Activated CD4-positive, alpha-beta T cell treated with anti-CD3 and anti-CD28 coated beads, Interleukin-2, amount 50 U/mL, for 48 hours (primary cell): ENCODE measurements at places on chromosomes 16 and 17.

GRCh38 chr17:3558603-3559269 lies 1.1 kb upstream of the TRPV3 start:
- DNase-seq, result peak; percentile 70

GRCh38 chr16:46612121-46612520 lies 9.1 kb downstream of the SHCBP1 start:
- no peak for DNase-seq

- DNase-seq, result no peak
Measured at GRCh38 chr17:32104158-32104557, 38.1 kb upstream of the RHOT1 start.

DNA sequence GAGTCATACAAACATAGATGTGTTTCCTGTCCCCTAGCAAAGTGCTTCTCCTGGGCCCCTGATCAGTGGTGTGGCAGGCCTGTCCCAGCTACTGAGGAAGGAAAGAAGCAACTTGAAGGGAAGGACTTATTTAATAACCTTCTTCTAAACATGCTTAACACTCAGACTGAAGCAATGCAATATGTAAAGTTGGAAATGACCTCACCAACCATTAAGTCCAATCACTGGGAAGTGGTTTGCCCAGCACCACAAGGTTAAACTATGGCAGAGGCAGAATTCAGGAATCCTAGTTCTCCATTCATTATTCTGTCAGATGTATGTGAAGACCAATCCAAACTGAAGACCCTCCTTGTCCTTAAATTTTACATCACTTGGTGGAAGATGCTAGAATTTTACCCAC lies 39.1 kb downstream of the CENPV start:
- DNase-seq, result no peak

GRCh38 chr16:68297908-68298307 lies 12.8 kb downstream of the SLC7A6OS start:
- no peak for DNase-seq

- DNase-seq, result no peak
Measured at GRCh38 chr17:31249835-31250141, 47.3 kb downstream of the OMG start.

DNA sequence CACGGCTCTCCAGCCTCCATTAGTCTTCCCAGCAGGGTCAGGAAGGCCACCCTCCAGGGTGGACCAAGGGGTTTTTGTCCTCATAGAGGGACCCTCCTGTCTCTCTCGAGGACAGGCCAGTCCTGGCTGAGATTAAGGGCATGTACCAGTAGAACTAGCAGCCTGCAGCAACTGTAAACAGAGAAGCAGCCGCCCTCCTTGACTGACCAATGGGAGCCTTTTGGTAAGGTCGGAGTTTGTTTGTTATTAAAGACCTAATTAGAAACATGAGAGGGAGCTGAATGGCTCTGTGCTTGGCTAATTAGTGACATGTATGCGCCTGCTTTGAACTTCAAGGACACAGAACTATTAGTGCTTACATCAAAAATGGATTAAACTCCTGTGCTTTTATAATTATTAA lies 80.0 kb downstream of the CCDC182 start:
- DNase-seq, result no peak

GRCh38 chr17:33234930-33235685 lies 58.0 kb downstream of the ASIC2 start:
- DNase-seq, result peak; percentile 36

GRCh38 chr17:67359960-67360791 lies 6.2 kb downstream of the PSMD12 start:
- DNase-seq, result peak; percentile 49

GRCh38 chr16:89552913-89553312 lies 7.6 kb upstream of the RPL13 start:
- DNase-seq, result no peak

GRCh38 chr17:33109336-33110072 lies 117.9 kb downstream of the SPACA3 start:
- no peak for DNase-seq

DNA sequence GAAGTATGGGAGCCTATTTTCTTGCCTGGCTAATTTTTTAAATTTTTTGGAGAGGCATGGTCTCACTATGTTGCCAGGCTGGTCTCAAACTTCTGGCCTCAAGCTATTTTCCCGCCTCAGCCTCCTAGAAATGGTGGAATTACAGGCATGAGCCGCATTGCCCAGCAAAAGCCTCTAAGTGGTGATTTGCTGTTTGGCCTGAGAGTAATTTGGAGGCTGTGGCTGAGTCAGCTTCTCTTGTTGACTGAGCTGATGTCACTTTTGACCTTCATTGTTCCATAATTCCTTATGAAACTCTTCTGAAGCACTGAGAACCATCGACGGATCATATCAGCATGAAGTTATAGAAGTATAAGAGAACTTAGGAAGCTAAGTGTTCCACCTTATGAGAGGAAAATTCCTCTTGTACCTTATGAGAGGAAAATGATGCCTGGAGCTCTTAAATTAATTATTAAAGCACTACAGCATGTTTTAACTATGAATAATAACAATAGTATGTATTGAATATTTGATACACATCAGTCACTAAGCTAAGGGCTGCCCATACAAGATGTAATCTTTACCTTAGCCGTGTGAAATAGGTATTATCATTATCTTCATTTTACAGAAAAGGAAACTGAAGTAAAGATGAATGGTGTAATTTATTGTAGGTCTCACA lies 220.8 kb upstream of the MON1B start:
- no peak for DNase-seq

DNA sequence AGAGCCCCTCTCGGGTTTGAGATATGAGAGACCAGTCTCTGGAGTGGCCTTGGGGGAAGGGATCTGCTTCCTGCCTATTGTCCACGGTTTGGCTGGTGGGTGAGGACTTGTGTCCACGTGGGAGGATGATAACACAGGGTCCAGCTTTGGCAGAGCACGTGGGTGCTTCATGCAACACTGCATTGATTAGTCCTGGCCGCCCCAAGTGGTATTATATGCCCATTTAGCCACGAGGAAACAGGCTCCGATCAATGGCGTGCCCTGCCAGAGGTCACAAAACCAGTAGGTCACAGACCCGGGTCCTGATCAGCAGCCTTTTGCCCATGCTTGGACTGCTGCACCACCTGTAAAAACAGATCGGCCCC lies 141.6 kb downstream of the RGS9 start:
- no peak for DNase-seq

DNA sequence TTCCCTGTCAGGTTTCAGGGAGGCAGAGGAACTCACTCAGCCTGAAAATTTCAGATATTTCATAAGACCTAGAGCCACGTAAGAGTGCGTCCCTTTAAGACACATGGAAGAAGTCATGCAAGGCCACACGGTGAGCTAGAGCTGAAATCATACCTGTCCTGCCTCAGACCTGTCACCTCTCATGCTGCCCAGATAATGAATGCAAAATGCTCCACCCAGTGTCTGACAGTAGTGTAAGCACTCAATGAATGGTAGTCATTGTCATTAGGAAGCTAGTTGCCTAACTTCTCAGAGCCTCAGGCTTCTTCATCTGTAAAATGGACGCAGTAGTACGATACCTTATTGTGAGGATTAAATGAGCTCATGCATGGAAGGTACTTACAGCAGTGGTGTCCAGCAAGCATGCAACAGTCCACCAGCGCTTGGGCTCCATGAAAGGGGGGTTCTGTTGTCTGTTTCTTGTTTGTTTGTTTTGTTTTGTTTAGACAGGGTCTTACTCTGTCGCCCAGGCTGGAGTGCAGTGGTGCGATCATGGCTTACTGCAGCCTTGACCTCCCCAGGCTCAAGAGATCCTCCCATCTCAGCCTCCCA lies 60.7 kb downstream of the WSB1 start:
- DNase-seq, result peak; percentile 9

GRCh38 chr17:48539177-48539576 lies 5.7 kb downstream of the HOXB2 start:
- DNase-seq, result no peak
